ENCODE measurements at places on chromosomes 5 and 9. TPM values are rescaled to one million over a fixed set of nuclear protein-coding genes. Genes with fewer than 3 reads are reported as not detected.

DNA sequence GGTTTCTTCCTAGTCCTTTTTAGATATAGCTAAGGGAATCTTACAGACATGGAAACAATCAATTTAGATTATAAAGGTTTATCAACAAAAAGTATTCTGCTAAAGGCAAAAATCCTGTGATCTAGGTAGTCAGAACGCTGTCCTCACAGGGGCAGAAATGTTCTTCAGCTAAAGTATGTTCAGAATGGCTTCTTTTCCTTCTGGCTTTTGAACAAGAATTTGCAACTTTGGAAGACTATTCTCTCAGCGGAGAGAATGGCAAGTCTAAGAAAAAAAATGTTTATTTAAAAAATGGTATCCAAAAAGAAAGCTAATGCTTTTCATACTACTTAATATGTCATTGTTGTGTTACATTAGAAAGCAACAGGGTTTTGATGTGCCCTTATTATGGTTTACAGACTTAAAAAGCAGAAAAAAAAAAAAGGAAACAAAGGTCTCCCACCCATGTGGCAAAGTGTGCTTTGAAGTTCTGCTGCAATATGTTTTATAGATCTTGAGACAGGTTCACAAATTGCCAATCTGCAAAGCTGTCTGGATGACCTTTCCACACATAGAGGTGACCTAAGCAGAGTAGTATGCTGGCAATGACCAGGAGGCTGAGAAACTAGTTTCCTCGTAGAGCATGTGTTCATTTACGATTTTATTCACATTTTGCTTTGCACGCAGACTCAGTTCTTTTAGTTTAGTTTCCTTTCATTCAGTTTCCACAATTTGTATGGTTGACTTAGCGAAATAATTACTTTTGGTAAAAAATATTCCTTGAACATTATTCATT, 45.1 kb upstream of the PJA2 start:
- DNase-seq = no peak

GRCh38 chr5:87002485-87002884, 265.2 kb upstream of the RASA1 start:
- DNase-seq = no peak

DNA sequence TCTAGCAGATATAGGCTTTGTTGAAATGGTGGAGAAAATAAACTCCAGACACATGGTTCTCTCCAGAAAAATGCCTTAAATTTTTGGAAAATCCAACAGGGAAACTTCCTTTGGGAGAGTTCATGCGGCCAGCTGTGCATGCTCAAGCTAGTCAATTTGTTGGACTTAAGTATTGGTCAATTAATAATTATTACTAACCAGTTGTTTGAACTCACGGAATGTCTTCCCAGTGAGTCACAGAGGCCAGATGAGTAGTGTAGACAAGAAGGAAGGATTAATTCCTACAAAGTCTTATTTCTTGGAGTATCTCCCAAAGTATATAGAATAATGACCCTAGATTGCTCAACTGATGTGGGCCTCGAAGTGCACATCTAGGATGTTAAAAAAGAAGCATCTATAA, 103.6 kb downstream of the MACIR start:
- no peak for DNase-seq

GRCh38 chr9:129549684-129550083, 71.2 kb downstream of the C9orf50 start:
- DNase-seq = no peak

GRCh38 chr5:79727451-79728355, 38.1 kb downstream of the CMYA5 start:
- no peak for DNase-seq

ACTBL2 gene
- polyA plus RNA-seq = not detected

CDH9 gene
- polyA plus RNA-seq = 10.2 TPM

GLDC gene
- polyA plus RNA-seq = 18.2 TPM

DNA sequence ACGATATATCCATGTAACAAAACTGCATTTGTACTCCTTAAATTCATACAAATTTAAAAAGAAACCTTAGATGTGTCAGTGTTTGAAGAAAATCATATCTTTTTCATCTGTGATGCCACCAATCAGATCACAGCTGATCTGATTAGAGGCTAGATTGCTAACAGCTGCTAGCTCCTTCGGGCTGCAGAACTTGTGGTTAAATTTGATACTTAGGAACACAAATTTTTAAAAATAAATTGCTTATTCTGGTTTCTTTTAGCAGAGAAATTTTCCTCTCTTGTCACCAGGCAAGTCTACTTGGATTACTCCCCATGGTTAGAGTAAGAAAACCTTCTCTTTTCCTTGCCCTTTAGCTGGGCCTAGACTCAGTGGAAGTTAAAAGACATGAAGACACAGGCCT, 94.6 kb upstream of the RANBP6 start:
- no peak for DNase-seq

GRCh38 chr5:89582768-89583339, 699.9 kb upstream of the MEF2C start:
- no peak for DNase-seq

DNA sequence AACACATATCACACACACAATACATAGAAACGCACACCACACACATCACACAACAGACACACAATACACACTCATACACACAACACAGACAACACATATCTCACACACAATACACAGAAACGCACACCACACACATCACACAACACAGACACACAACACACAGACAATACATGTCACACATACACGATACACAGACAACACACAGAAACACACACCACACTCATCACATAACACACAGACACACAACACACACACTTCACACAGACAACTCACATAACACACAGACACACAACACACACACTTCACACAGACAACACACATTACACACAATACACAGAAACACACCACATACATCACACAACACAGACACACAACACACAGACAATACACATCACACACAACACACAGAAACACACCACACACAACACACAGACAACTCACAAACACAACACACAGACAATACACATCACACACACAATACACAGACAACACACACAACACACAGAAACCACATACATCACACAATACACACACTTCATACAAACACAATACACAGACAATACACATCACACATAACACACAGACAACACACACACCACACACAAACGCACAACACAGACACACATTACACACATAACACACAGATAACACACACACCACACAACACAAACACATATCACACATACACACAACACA, 4.3 kb upstream of the CCDC187 start:
- no peak for DNase-seq
